ENCODE measurements at places on chromosomes 5 and 9. TPM values are rescaled to one million over a fixed set of nuclear protein-coding genes. Genes with fewer than 3 reads are reported as not detected.

The LOX gene
- 85.4 TPM for total RNA-seq

The GAPT gene
- 0.77 TPM for total RNA-seq

The OLFM1 gene
- 48.8 TPM for total RNA-seq

The ZDHHC11B gene
- total RNA-seq = 2.6 TPM

The SLCO6A1 gene
- total RNA-seq = not detected

The NOP16 gene
- total RNA-seq = 4.5 TPM

The JAKMIP2 gene
- total RNA-seq = 18.3 TPM

The EQTN gene
- total RNA-seq = 1.2 TPM

The GABRB2 gene
- total RNA-seq = 16.1 TPM

Measured in camera-type eye (tissue), 1 donor.